ENCODE measurements at places on chromosomes 7 and 10.

DNA sequence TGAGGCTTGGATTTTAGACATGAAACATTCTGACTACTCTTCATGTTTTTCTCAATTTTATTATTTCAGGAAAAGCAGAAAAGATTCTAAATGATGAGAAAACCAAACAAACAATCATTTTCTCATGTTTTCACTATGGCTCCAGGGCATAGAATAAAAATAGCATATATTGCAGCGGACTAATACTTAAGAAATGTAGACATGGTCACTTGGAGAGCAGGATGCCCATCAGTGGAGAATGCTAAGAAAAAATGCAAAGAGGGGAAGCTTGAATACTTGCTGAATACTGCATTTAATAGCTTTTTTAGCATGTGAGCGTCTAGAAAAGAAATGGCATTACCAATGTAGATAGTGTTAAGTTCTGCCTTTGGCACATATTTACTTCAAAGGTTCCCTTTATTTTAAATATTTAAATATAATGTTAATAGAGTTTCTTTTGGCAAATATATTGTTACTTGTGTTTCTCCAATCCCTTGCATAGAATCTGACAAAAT is 107.9 kb downstream of the PPP1R17 start:
- no peak for DNase-seq

DNA sequence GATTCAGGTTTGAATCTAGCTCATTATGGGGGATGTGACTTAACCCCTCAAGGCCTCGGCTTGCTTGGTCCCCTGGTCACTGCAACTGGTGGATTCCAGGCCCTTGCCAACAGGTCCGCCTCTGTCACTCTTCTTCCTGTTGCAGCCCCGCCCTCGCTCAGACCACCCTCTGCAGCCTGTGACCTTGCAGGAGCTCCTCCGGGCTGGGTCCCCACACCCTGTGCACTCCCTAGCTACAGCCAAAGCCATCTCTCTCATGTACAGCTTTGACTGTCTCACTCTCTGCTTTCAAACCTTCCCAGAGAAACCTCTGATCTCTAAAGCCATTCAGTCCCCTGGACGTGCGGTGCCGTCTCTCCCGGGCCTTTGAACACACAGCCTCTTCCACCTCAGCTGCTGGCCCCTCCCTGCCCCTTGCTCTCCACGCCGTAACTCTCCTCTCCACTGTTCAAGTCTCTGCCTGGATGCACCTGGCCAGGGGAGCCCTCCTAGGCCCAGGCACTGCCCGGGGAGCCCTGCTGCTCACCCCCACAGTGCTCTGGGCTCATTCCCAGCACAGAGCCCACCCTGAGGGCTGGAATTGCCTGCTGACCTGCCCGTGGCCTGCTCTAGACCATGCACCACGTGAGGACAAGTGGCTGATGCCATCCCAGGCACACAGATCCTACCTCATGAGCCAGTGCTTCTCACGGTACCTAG is 485.8 kb upstream of the FOXK1 start:
- DNase-seq, result no peak

GRCh38 chr7:127879436-127879835 is 151.8 kb downstream of the LRRC4 start:
- DNase-seq, result no peak

DNA sequence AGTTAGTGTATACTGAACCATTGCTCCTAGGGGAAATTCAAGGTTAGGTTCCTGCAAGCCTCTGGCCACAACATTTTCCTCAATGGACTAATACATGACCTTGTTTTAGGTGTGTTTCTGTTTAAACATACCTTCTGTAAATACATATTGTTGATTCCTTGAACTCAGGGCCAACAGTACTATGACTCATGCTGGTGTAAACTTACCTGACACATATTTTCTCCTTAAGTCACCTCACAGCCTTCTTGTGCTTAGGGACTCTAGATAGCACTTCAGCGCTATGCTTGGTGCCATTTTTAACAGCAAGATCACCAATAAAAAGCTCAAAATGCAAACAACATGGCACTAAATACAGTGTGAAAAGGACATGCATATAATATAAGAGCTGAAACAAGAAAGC is 176.4 kb downstream of the TAX1BP1 start:
- DNase-seq, result no peak

DNA sequence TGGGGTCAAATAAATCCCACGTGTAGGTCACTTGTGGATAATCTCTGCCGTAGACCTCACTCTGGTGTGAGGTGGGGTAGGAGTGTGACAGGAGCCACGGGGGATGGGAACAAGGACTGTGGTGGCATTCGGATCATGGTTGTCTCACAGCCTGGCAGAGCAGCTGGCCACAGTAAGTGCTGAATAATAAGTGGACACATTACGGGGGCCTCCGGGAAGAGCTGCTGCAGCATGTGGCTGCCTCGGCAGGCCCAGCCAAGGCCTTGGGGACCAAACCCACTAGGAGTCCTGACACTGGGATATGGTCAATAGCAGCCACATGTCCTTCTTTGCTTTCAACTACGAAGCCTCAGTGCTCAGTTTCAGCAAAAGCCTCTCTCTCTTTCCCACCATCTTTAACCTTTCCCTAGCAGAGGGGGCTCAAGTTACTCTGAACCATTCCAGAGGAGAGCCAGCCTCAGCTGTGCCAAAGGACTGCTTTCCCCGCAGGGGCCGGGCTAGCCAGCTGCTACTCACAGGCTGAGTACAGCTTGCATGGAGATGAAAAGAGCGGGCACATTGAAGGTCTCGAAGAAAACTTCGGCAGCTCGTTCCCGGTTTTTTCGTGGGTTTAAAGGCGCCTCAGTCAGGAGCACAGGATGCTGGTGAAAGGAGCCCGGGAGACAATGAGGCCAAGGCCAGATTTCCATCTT is 17.3 kb downstream of the ACTR1A start:
- DNase-seq, result no peak

GRCh38 chr7:112866424-112866823 is 76.2 kb upstream of the TMEM168 start:
- no peak for DNase-seq

GRCh38 chr10:11272915-11273389 is 255.3 kb downstream of the CELF2 start:
- no peak for DNase-seq

DNA sequence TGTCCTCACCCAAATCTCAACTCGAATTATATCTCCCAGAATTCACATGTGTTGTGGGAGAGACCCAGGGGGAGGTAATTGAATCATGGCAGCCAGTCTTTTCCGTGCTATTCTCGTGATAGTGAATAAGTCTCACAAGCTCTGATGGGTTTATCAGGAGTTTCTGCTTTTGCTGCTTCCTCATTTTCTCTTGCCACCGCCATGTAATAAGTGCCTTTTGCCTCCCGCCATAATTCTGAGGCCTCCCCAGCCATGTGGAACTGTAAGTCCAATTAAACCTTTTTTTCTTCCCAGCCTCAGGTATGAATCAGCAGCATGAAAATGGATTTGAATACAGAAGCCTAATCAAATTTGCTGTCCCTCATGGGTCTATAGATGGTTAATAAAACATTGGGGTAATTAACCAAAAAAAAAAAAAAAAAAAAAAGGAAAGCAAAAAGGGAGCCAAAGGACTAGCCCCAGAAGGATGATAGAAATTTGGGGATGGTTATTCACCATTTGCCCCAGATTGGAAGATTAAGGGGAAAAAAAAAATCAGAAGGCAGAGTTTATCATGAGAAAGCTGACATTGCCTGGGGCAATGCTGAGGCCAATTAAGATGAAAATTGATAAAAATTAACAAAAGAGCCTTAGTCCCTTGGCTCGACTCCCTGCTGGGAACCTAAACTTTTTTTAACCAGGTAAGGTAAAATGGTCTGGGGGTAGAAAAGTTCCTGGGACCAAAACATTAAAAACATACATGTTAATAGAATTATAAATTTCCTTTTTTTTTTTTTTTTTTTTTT is 27.6 kb downstream of the AVL9 start:
- DNase-seq, result no peak

DNA sequence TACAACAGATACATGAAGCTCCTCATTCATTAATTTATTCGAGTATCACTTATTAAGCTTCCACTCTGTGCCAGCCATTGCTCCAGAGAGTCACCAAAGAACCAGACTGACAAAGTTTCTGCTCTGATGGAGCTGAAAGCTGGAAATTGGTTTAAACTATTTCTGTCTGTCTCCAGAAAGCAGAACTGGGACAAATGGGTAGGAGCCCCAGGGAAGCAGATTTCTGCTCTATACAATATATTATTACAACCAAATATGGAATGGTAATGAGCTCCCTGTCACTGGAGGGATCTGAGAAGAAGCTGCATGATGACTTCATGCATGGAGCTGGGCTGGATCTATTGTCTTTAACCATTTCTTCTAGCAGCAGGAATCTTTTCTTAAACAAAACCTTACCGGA is 165.4 kb upstream of the ADO start:
- no peak for DNase-seq

- no peak for DNase-seq
Measured at GRCh38 chr10:115390607-115391006, 297.4 kb downstream of the ATRNL1 start.

DNA sequence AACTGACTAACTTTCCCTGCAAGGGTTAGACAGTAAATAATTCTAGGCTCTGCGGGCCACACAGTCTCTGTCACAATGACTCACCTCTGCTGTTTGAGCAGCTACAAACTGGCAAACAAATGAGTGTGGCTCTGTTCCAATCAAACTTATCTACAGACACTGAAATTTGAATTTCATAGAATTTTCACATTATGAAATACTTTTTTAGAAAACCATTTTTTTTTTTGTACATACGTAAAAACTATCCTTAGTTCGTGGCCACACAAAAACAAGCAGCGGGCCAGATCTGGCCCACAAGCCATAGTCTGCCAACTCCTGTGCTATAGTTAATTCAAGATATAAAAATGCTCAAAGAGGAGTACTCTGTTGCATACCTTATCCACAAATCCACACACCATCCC is 32.6 kb downstream of the PIP4K2A start:
- no peak for DNase-seq

GRCh38 chr7:142925413-142925812 is 8.1 kb downstream of the TRPV5 start:
- no peak for DNase-seq

- DNase-seq, result no peak
Measured at GRCh38 chr7:7408001-7408770, 127.5 kb downstream of the COL28A1 start.

- DNase-seq, result no peak
Measured at GRCh38 chr7:119438315-119438714, 834.7 kb upstream of the KCND2 start.
